ENCODE measurements at places on chromosomes 4 and X.

DNA sequence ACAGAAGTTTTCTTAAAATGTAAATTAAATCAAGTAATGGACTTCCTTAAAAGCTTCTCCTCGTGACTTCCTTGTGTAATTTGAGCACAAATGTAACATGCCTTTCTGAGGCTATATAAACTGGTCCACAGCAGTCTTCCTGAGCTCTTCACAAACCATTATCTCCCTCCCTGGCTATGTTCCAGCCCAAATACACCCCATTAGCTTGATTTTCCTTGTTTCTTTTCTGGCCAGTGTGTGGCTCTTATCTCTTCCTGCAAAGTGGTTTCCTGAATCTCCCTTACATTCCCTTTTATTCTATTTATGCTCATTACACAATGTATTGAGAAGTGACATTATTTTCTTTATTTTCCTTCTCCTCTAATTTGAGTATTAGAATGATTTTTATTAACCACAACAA, 1085.3 kb upstream of the PCDH10 start:
- no peak for DNase-seq

- DNase-seq: no peak
Measured at GRCh38 chr4:38911257-38911656, 43.7 kb downstream of the FAM114A1 start.

DNA sequence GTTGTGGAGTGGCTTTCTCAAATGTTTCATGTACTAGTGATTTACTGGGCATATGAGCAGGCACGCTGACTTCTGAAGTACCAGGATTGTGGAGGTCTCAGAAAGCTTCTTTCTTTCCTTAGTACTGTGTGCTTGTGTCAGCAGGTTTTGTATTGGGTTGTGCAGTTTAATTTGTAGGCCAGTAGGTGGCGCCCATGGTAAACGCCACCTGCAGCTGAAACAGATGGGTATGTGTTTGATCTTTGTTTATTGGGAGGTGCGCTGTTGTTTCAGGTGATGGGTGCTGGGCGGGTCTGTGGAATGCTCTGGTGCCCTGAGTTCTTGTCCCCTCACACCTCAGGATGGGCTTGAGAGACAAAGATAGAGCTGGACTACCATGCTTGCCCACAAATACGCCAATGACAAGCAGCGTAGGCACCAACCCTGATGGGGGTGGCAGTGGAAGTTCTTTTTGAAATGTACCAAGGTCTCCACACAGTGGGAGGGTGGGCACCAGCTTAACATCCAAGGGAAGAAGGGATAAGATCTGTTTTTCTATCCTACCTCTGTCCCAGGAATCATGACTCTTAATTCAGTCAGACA, 141.5 kb downstream of the RPS6KA6 start:
- peak; percentile 4 for DNase-seq

GRCh38 chr4:6126971-6127745, 73.2 kb downstream of the JAKMIP1 start:
- DNase-seq: no peak

- DNase-seq: no peak
Measured at GRCh38 chr4:20925176-20925575, 224.9 kb downstream of the PACRGL start.

All from fibroblast of skin of right quadriceps (primary cell).